IPS DF 6.9 (cell line): ENCODE measurements at places on chromosomes 2 and 18.

DNA sequence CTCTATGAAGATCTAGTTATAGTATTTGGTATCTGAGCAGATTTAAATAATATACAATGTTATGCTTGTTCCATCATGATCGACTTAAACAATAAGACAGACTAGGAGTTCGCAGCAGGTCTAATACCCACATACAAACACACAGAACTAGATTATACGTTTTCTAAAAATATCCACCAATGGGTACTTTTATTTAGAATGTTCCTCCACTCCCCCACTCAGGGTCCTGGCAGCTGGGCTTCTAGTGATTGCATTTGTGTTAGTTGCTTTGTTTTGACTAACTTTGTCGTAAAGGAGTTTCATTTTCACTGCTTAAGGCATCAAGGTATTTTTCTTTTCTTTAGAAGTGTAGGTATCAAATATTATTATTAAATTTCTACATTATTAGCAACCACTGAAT, 91.4 kb downstream of the RPRM start:
- DNase-seq, result no peak

DNA sequence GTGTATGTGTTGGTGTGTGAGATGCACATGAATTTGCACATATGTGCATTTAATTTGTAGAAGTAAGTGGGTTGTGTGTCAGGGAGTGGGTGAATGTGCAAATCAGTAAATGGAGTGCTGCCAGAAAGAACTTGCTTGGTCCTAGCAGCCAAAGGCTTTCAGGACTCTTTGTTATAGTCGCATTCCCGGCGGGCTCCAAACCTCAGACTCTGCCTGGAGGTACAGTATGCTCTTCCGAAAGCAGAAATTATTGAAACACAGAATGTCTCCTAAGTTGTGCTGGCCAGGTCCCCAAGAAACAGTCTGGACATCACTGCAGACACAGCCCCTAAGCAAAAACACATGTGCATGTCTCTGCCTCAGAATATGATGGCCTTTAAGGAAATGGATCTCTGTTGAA, 232.4 kb downstream of the INSIG2 start:
- no peak for DNase-seq

- DNase-seq, result no peak
Measured at GRCh38 chr2:19664646-19665045, 237.1 kb downstream of the TTC32 start.

GRCh38 chr2:98691303-98691702, 39.6 kb downstream of the MGAT4A start:
- no peak for DNase-seq

DNA sequence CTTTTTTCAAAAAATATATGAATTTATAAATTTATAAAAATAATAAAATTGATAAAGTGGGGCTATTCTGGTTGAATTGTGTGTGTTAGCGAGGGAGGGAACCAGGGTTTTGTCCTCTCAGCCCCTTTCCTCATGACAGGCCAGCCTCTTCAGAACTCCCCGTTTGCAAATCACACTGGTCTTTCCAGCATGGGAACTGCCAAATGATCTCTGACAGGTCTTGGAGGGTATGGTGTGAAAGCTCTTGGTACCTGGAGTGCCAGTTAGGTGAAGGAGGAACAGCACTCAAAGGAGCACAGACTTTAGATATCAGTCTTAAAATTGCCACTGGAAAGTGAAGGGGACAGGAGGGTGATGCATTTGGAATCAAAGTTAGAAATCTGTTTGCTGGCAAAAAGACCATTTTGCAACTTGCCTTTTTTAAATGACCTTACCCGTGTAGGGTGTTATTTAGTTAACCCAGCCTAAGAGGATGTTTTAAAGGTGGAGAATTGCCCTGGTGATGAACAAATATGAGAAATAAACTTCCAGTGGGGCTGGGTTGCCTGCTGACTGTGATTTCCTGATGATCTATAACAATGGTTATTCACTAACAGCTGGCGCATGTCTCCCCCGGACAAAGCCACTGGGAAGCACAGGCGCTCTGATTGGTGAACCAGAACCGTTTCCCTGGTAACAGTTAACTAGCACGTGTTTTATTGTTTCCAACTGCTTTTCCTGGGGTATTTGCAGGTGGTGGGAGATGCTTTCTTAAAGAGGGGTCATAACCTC, 85.3 kb upstream of the EFEMP1 start:
- peak; percentile 43 for DNase-seq
